ENCODE measurements at places on chromosomes 3 and 15.

DNA sequence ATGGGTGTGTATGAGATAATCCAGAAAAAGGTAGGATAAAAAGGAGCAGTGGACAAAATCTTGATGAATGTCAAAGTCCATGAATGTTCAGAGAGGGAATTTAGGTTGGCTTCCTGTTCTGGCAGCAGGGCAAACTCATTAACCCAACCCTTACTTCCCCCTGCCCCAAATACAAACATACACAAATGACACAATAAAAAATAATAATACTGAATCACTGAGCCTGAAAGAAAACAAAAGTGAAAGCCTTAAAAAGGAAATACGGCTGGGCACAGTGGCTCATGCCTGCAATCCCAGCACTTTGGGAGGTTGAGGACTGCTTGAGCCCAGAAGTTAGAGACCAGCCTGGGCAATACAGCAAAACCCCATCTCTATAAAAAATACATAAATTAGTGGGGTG is 62.9 kb downstream of the GPR176 start:
- no peak for DNase-seq

GRCh38 chr3:167032267-167032876 is 347.7 kb downstream of the ZBBX start:
- DNase-seq: peak; percentile 6

DNA sequence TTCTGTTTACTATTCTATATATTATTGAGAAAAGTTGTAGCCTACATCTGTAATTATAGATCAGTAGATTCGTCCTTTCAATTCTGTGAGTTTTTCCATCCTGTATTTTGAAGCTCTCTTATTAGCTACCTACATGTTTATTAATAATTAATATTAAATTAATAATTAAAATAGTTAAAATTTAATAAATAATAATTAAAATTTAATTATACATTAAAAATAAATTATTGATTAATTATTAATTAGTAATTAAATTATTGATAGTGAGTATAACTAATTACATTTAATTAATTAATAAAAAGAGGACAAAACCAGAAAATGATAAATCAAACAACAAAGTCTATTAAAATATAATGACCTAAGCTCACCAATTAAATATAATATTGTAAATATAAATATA is 606.6 kb upstream of the ROBO1 start:
- no peak for DNase-seq

DNA sequence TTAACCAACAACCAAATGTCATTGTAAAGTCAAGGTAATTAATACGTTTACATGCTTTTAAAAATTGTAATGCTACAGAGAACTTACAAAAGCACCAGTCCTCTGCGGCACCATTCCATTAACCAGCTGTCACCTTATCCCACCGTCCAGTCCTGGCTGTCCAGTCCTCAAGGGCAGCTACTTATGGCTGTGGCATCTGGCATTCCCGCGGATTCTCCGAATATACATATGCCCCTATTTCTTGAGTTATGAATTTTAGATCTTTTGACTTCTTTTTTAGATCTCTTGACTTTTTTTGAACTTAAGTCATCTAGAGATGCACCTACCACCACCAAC is 382 bp upstream of the POMGNT2 start:
- DNase-seq: no peak

GRCh38 chr3:30130391-30130790 is 476.0 kb upstream of the TGFBR2 start:
- DNase-seq: no peak

- peak; percentile 72 for DNase-seq
Observed at GRCh38 chr3:100650651-100651619, 41.5 kb downstream of the ADGRG7 start.

GRCh38 chr15:45114751-45115085 is 592 bp downstream of the DUOXA2 start:
- DNase-seq: no peak

DNA sequence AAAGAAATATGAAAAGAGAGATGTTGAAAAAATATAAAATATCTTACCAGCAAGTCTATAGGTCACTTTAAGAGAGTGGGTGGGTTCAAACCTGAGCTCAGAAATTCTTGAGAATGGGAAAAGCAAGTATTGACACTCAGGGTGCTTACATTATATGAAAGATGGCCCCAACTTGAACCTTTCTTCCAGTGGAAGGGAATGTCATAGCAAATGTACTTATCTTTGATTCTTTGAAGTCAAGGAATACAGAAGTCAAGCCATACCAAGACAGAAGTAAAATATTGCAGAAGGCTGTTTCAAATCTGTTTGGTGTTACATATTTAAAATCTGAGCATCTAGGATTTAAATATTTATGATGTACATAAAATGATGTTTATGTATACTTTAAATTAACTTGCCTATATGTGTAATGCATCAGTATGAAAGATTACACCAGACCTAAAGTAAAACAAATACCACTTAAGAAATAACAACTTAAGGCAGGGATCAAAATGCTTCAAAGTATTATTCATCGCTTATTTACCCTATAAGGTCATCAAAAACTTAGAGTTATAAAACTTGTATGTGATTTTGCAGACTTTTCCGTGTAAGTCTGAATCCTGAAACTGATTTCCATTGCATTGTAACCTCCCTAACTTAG is 8.7 kb downstream of the MME start:
- DNase-seq: no peak

- DNase-seq: no peak
Observed at GRCh38 chr3:81500039-81500438, 261.4 kb downstream of the GBE1 start.

GRCh38 chr3:185308126-185308754 is 54.4 kb upstream of the EHHADH start:
- DNase-seq: peak; percentile 61

DNA sequence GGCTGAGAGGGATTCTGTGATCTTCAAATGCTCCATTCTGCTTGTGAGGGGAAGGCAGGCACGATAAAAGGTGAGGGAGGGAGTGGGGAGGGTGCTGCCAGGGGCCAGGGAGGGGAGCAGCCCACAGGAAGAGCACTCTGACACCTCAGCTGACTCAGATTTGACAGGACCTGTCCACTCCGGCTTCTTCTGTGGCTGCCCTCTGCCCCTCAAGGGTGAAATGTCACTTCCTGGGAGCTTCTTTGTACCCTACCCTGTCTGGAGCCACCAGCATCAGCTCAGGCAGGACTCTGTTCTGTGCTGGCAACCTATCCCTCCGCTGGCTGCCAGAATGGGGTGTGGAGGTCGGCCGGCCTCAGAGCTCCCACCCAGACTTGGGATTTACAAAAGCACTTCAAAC is 114.0 kb upstream of the HACD2 start:
- DNase-seq: no peak

DNA sequence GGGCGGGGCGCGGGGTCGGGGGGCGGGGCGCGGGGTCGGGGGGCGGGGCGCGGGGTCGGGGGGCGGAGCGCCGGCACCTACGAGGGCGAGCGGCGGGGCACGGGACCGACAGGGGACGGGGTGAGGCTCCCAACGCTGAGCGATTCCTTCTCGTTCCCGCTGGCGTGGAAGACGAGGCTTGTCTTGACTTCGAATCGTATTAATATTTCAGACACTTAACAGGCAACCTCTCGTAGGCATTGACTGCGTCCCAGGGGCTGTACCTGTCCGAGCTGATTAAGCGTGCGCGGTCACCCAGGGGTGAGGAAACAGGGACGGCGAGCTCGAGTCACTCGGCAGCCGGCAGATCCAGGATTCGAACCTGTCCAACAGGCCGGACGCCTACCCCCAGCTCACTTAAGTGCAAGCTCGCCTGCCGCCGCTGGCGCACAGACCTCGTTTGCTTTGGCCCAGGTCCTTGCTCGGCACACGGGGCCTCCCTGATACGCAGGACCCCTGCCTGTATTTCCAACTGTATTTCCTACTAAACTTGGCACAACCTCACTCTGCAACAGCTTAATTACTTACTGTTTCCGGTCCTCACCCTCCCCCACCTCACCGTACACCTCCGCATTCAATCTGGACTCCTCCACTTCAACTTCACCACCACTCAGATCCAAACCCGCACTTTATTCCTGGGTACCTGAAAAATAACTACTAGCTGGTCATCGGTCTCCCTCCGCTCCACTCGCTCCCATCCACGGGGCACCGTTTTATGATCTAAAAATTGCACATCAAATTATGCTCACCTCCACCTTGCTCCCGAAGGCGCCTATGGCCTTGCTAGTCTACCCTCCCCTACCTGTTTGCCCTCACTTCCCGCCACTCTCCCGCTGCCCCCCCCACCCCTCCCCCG is 722 bp upstream of the ZXDC start:
- peak; percentile 13 for DNase-seq

GRCh38 chr3:13507570-13508339 is 27.6 kb downstream of the HDAC11 start:
- peak; percentile 43 for DNase-seq

DNA sequence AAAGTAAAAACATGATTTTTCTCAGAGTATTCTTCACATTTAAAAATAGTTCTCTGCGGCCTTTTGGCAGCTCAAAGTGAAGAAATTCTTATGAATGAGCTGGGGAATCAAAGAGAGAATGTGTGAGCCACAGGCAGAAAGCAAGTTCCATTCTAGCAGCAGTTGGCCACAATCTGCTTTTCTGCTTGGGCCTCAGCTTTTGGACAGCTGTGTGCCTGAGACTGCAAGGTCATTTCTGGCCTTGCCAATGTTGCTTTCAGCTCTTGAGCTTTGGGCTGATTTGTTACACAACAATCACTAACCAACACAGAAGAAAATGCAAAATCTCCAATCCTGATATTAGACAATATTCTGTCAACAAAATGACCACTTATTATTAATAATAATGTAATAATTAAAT is 14.4 kb upstream of the TM4SF4 start:
- peak; percentile 84 for DNase-seq

GRCh38 chr3:185283374-185283935 is 29.6 kb upstream of the EHHADH start:
- no peak for DNase-seq

DNA sequence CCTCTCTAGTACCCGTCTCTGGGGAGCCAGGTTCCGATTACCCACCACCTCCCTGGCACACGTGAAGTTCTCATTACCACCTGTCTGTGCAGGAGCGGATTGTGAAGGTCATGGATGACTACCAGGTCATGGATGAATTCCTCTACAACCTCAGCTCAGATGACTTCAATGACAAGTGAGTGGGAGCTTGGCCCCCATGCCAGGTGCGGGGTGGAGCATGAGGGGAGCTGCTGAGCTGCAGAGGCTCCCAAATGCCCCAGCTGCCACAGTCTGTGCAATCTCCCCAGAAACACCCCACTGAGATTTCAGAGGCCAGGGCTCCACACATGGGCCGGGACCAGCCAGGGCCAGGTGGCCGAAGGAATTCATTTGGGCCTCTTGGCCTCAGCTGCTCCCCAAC is 34.3 kb downstream of the DNAH1 start:
- DNase-seq: no peak

DNA sequence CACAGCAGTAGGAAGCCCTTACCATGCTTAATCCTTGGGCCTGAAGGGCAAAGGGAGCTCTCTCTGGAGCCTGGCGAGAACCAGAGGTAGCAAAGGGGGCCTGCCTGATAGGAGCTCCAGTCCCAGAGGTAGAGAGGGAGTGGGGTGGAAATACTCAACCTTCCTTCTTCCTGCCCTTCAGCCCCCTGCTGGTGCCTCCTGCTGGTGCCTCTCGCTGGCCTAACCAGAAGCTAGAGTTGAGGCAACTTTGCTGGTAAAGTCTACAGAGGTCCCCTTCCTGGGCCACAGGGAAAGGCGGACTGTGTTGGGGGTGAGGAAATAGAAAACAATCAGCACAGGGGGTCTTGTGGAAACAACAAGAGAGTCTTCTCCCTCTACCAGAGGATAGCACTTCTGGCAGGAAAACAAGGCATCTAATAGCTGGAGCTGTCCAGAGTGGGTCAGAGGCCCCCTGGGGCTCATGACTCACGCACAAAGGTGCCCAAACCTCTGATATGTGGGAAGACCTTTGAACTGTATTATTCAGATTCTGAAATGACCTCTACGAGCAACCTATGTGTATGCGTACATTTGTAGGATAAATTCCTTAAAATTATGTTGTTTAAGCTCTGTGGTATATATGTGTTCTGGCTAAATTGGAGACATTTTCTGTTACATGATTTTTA is 133.9 kb downstream of the LRRC28 start:
- DNase-seq: no peak

DNA sequence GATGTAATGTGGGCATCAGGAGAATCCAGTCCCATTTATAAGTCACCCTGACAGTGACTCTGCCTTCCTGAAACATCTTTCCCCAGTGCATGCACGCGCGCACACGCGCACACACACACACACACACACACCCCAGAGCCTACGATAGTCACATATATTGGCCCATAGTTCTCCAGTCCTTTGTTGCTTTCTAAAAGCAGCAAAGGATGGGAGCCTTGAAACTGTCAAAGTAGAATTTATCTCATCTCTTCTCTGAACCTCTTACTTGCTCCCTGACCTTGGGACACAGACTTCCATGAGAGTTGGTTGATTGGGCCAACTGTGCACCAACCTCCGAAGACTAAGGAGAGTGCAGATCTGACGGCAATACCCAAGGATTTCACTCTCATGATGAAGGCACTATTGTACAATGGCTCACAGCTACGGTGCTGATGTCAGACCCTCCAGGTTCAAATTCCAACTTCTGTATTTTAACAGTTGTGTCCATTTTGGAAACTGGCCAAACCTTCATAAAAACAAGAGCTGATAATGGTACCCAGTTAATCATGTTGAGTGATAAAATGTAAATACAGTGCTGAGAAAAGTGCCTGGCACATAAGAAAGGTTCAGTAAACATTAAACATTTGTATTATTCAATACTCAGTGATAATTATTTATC is 8.3 kb downstream of the CPA3 start:
- no peak for DNase-seq

DNA sequence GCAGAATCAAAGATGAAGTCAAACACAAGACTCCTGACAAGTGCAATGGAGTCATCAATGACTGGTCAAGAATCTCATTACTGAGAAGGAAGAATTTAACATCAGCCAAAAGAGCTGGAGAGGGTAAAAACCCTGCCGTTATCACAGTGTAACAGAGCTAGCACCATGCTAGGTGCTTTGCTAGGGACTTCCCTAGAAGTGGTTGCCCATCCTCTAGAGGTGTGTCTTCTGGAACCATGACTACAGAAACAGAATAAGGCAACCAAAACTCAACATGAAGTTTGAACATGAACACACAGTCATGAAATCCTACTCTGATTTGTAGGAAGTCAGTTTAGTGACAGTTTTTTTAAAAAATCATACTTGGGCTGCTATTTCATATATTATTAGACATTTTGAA is 9.5 kb downstream of the ACAD11 start:
- DNase-seq: no peak

DNA sequence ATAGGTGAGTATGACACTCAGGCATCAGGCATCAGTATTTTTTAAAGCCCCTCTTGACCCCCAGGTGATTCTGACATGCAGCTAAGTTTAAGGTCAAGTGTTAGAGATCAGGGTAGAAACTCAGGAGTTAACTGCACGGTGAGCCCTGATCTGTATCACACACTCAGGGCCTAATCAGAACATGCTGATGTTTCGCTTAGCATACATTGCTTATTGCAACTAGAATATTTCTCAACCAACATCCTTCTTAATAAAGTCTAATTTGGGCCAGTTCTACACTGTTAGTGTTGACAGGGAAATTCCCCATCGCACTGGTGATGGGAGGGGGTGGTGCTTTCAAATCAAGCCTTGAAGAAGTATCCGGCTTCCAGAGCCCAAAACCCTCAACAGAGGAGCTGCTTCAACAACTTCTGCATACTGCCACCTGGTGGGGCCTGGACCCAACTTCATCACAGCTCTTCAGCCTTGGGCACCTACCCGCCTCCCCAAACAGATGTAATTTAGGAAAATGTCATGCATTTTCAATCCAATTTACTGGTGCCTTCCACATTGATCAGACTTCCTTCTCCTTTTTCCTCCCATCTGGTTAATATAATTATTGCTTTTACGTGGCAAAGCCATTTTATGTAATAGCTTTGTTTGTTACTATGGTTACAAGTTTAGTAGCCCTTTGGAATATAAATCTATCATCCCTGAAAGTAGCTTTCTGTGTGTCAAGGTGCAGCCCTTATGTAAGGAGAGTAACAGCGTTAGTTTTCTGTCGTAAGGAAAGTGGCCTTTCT is 312.2 kb downstream of the RORA start:
- peak; percentile 89 for DNase-seq

Measured in AG10803 (cell line).